ENCODE measurements at places on chromosomes 5 and 9. TPM values are rescaled to one million over a fixed set of nuclear protein-coding genes. Genes with fewer than 3 reads are reported as not detected.

DNA sequence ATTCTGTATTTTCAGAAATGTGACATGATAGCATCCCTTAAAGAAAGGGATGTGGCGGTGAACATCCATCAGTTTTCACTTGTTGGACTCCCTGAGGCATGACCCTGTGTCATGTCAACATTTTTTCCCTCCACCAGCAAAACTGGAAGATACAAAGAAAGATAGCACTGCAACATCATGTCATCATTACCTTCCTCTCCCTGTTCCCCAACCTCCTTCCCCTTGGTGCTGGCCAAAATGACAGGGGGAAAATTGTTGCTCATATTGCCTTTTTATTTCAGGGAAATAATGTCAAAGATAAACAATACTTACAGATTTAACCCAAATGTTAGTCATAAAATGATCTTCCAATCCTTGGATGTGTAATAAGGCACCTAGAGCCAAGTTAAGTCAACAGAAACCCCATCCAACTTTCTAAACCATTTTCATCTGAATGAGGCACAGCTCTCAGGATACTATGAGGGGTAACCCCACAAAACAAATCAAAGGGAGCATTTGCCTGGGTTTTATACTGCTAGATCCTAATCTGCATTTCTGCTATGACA, 644.3 kb downstream of the ACTL7B start:
- DNase-seq: no peak

DNA sequence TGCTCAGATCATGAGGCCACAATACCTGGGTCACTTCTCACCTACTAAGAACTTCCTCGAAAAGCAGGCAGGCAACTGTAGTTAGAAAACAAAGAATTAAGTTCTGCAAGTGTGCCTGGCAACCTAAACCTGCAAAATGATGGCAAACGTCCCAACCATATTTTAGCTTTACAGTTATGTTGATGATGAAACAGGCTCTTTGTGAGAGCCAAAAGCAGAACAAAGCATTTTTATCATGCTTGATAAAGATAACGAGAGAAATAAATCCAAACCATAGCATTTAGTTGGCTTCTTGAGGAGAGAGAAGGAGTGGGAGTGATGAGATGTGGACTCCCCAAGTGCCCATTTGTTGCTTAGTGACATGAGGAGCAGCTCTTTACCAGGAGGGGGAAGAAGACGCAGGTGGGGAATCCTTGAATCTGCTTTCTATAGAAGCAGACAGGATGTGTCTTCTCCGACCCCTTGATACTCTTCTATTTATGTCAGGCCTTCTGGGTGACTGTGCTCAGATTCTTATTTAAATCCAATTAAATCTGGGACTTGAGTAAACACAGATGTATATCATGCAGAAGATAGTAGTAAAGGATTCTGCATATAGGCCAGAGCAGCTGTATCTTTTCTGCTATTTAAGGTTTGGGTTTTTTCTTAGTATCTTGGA, 221.2 kb downstream of the TMEM167A start:
- peak; percentile 87 for DNase-seq

GRCh38 chr5:111135363-111135762, 43.2 kb downstream of the WDR36 start:
- no peak for DNase-seq

DNA sequence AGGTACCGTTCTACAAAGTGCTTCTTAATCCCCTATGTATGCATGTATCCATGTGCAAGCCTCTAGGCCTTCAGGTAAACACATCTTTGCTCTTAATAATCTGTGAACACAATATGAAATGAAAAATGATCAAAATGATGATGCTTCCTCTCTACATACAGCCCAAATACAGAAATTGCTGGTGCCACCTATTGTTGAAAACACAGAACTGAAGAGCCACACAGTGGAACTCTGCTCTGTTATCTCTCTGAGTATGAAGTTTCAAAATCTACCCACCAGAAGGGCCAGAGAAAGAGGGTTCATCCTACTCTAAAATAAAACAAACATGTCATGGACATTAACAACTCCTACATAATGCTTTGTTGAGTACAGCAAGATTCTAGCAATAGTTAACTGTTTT, 71.3 kb downstream of the GLIS3 start:
- DNase-seq: peak; percentile 45

DRD1 gene
- 2.4 TPM for total RNA-seq
